EH (cell line): ENCODE measurements at places on chromosomes 12 and 14.
A peak's percentile ranks its signal among the peaks of the same experiment; 100 is the strongest.

DNA sequence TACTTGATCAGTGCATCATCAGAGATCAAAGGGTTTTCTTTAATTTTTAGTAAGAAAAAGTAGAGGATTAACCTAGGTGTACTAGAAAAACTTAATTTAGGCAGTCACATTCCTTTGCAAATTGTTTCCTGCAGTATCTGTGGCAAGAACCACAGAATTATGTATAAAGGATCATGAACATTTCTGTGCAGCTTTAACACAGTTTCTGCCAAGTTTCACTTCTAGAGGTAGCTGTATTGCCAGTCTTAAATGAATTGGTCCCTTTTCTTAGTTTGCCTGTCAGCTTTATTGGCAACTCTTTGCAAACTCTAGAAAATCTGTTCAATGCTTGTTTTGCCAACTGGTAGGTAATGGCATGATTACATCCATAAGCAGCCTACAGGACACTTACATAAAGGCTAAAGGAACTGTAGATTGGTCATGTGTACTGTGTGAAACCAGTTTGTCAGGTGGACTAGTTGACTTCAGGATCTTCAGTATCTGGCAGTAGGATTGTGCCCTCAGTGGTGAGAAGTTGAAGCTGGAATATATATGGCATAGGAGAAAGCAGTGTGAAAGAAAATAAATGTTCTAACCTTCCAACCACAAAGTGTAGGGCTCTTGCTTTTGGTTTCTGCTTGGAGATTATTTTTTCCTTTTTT, 75.9 kb downstream of the TTLL5 start:
- no peak for DNase-seq

GRCh38 chr12:54276368-54276767, 3.6 kb downstream of the CBX5 start:
- no peak for DNase-seq

DNA sequence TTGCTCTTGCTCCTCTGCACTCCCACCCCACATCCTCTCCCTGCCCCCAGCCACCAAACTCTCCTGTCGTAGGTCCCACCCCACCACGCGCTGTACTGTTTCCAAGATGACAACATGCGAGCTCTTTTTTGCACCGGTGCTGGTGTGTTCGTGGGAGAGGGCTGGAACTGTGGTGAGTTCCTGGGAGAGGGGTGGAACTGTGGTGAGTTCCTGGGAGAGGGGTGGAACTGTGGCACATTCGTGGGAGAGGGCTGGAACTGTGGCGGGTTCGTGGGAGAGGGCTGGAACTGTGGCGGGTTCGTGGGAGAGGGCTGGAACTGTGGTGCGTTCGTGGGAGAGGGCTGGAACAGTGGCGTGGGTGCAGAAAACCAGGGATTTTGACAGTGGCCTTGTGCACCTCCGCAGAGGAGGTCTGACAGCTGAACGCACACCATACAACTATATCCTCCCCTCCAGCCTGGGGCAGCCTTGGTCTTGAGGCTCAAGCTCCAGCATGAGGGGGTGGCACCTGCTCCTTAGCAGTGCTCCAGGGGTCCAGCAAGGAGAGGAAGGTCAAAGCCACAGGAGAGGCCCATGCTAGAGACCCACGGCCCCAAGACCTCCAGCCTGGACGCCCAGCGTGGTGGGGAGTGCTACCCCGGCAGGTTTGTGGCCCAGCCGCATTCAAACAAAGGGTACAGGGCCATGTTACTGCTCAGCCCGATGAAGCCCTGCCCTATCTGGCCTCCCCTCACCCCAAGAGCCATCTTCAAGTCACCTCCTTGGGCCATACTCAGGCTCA, 50.1 kb downstream of the ACTN1 start:
- no peak for DNase-seq

DNA sequence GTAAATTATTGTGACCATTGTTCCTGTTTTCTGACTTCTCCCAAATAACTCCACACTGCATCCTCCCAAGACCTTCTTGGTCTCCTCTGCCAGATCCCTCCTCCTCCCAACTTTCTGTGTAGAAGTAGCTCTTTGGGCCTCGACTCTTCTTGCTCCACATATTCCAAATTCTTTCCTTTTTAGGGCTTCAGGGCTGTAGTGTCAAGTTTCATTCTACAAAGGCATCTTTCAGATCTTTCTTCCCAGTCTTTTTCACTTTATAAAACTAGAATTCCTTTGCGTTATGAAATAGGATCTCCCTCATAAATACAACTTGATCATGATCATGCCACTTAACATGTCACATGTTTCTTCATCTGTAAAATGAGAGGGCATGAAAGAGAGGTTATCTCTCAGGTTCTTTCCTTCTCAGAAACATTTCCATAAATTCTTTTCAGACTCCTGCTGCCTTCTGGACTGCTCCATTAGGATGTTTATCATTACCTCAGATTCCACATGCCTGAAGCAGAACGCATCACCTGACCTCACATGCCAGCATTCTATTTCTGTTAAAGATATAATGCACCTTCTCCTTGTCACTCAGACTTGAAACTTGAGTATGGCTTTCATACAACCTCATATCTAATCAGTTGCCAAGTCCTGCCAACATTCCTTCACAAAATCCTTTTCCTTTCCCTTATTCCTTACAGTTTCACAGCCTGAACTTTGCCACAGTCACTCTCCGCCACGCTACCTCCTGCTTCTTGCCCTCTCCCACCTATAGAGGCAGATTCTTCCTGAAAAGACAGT, 8.5 kb downstream of the SLC38A1 start:
- DNase-seq: peak; percentile 90

- peak; percentile 66 for DNase-seq
Observed at GRCh38 chr12:115261691-115262398, 577.9 kb upstream of the TBX3 start.
